ENCODE measurements at places on chromosomes 7 and 10.

- DNase-seq: no peak
Observed at GRCh38 chr7:108285003-108285368, 154.8 kb upstream of the LAMB4 start.

GRCh38 chr7:155293721-155294510 is 3.8 kb upstream of the INSIG1 start:
- DNase-seq: no peak

DNA sequence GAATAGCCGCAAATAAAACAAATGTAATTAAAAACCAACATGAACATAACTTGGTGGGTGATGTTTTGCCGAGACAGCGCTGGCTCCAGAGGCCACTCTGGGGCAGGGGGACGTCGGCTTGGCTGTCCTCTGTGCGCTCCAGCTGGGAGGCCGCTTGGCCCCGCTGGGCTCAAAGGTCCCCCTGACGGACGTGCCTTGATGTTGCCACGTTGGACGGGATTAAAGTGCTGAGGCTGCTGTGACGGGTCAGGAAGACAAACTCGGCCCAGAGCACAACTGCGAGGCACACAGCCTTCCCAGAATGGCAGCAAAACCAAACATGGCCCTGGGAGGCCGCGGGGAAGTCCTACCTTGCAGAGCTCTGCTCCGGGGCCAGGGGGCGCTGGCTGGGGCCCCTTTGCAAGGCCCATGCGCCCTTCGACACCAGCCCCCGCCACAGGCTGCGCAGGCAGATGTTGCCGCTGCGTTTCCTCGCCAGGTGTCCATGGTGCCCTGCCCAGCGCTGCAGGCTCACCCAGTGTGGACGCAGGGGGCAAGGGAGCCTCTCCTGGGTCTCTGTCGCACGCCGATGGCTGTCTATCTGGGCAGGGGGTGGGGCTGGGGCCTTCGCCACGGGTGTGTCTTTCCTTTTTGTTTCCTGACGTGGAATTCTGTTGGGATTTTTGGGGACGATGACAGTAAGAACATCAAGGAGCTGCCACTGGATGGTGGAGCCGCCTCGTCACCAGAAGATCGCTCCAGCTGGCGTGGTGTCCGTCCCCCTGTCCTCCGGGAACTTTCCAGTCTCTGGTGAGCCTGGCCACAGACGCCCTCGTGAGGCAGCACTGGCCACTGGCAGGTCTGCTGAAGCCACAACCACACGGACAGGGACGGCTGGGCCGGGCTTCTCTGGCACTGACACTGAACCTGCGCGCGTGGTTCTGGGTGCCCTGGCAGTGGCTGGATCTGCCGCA is 99.6 kb upstream of the DIP2C start:
- peak; percentile 48 for DNase-seq

DNA sequence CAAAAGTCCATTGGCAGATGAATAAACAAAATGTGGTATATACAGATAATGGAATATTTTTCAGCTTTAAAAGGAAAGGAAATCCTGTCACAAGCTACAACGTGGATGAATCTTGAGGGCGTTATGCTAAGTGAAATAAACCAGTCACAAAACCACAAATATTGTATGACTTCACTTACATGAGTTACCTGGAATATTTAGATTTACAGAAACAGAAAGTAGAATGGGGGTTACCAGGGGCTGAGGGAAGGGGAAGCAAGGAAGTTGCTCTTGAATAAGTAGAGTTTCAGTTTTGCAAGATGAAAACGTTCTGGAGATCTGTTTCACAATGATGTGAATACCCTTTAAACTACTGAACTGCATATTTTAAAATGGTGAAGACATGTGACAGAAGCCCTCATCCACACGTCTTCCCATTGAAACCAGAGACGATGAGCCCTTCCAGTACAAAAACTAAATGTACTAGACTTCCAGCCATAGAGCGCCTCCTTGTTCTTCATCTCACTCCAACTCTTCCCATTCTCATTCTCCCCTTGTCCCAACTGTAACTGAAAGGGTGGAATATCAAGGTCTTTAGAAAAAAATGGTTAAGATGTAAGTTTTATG is 62.4 kb downstream of the MICU1 start:
- no peak for DNase-seq

GRCh38 chr7:91050677-91051076 is 213.6 kb upstream of the FZD1 start:
- no peak for DNase-seq

DNA sequence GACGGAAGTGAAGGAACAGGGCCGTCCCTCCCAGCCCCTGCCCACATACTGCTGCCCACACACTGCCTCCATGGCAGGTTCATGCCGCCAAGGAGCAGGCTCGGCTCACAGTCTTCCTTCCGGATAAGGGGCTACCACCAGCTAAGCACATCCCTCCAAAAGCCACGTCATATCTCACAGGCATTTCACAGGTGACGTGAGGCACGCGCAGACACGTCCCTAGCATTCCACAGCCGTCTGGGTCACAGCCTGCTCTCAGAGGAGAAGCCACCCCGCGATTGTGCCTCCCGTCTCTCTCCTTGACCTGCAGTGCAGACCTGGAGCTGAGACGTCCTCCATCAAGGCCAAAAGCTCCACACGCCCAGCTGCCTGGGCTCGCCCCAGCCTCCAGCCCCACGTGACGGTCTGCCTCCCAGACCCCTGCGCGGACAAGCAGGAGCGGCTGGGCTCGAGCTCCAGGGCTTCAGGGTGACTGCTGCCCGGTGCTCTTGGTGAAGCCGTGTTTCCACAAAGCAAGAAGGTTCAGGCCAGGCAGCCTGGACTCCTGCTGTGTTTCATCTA is 114.0 kb downstream of the MAD1L1 start:
- DNase-seq: no peak

GRCh38 chr7:43725251-43725650 is 4.1 kb downstream of the COA1 start:
- DNase-seq: no peak

DNA sequence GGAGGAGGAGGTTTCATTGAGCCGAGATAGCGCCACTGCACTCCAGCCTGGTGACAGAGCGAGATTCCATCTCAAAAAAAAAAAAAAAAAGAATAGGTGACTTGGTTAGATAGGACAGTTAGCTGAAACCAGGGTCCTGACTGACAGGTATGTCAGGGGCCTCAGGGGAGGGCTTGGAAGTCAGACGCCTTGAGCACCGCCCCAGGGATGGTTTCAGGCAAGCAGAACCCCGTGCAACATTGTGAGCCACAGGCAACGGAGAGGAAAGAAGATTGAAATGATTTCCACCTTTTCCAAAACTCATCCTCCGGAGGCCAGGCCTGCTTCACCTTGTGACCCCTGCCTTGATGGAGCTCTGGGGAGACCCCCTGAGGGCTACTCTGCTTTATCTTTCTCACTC is 8.6 kb downstream of the UCMA start:
- DNase-seq: no peak

DNA sequence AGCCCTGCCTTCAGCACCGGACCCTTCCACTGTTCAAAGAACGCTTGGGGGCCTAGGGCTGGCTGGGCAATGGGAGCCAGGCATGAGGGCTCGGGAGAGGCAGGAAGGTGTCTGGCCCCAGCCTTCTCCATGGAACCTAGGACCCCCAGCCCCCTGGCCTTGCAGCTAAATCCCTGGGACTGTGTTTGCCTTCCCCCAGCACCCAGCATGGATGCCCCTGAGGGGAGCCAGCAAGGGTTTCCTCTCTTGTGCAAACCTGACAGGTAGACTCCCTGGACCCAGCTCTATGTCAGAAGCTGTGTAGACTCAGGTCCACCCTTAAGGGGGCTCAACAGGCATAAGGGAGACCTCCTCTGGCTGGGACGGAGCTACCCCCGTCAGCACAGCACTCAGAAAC is 288.0 kb downstream of the GRID1 start:
- DNase-seq: no peak

DNA sequence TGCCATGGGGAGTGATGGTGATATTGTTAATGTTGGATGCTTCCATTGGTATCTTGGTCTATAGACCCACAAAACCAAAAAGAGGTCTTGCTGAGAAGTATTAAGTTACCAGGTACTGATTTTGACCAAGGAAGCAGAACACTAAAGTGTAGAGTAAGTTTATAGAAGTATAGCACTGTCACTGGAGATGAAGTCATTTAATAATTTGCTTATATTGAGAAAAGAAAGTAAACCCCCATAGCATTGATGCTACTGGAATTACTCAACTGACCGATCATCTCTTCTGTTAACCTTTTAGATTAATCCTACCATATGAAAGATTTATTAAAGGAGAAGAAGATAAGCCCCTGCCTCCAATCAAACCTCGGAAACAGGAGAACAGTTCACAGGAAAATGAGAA is 183.2 kb downstream of the RTKN2 start:
- DNase-seq: no peak

GRCh38 chr10:111347386-111348013 is 270.7 kb downstream of the ADRA2A start:
- DNase-seq: no peak

- DNase-seq: no peak
Observed at GRCh38 chr7:80686576-80686975, 48.1 kb downstream of the CD36 start.

DNA sequence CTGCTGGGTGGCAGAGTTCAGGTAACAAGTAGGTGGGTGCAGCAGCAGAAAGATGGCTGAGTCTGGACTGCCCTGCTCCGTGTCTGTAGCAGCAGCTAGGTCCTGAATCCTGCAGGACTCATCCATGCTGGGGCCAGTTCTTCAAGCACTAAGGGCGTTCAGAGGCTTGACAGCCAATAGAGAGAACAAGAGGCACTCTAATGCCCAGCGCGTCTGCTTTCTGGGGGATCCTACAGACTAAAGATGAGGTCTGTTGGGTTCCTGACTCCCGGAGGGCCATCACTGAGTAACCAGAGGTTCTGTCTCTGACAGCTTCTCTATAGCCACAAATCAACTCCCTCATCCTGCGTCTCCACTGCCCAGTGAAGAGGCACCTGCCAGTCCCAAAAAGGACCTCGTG is 125.5 kb downstream of the PTPN20 start:
- DNase-seq: no peak

DNA sequence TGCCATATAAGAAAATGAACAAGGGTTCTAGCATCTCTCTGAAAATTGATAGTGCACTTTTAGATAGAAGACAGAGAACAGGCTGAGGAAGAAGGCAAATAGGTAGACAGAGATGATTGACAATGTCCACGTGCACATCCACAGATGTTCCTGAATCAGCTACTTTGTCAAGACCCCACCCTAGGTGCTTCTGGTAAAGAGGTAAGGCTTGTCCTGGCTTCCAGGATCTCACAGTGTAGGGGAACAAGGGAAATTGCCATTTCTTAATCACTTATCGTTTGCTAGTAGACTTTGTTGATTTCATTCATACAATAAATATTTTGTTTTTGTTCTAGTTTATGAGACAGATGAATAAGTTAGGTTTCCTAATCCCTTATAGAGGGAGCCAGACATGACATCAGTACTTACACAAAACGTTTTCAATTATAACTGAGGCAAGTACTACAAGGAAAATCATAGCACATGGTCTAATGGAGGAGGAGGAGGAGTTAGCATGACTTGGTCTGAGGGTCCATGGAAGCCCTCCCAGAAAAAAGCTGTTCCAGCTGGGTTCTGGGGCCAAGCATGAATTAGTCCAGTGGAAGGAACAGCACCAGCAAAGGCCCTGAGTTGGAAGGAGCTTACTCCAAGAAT is 115.9 kb upstream of the ARID5B start:
- DNase-seq: no peak

- no peak for DNase-seq
Observed at GRCh38 chr7:129351320-129351719, 82.9 kb upstream of the STRIP2 start.

DNA sequence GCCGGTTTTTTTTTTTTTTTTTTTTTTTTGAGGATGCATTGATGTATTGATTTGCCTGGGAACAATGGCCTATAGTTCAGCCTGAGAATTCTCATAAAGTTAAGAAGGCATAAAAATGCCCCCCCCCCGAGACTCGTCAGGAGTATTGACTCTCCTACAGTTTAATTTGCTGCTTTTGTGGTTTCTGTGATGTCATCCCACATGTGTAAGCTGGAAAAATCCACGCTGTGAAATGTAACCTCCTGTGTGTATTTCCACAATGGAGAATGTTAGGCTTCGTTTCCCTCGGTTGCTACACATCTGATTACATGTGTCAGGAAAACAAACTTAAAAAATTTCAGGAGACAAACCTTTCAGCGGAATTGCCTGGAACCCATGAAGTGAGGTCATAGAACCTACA is 117.9 kb downstream of the FANK1 start:
- peak; percentile 76 for DNase-seq

- no peak for DNase-seq
Observed at GRCh38 chr7:133781486-133782090, 345.6 kb upstream of the LRGUK start.

Data from AG09319 (cell line).